ENCODE measurements at places on chromosomes 13 and 19. TPM values are rescaled to one million over a fixed set of nuclear protein-coding genes. Genes with fewer than 3 reads are reported as not detected.

- no peak overlapping the region for H3K27ac ChIP-seq
- H3K27me3 ChIP-seq, result no peaks in the 10 kb centered on the region
- DNase-seq, result peak; percentile 15
- H3K4me3 ChIP-seq, result no peak overlapping the region
These were observed 16.1 kb downstream of the ZFR2 start for GRCh38 chr19:3852614-3853254.

DNA sequence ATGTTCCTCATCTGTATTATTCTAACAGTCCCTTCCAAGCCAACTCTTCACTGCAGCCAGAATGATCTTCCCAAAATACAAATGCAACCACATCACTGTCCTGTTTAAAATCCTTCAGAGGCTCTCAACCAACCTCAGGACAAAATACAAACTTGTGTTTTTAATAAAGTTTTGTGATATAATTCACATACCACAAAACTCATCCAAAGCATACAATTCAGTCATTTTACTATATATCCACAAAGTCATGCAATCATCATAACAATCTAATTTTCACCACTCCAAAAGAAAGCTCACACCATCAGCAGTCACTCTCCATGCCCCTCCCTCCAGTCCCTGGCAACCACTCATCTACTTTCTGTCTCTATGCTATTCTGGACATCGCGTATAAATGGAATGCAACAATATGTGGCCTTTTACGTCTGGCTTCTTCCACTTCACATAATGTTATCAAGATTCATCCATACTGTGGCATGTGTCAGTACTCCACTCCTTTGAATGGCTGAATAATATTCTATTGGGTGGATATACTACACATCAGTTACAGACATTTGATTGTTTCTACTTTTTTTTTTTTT, 81.7 kb upstream of the DOCK9 start:
- DNase-seq, result no peak
- H3K4me3 ChIP-seq, result no peak overlapping the region
- no peaks in the 10 kb centered on the region for H3K27me3 ChIP-seq
- H3K4me1 ChIP-seq, result peaks cover 68% of the 10 kb centered on the region
- no peak overlapping the region for H3K27ac ChIP-seq

DNA sequence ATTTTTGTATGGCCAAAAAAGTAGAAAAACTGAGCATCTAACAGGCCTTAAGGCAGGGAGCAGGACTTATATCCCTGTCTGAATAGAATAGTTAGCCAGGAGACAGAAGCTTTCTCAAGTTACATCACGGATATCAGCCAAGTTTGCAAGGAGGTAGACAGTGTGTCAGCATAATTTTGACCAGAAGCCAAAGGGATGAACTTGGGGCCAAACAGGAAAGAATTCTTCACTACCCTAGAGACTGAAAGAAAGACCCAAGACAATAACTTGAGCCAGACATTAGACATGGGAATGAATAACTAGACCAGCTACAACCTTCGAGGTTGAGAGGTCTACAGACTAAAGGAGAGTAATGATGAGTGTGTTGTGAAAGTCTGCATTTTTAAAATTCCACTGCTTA, 48.1 kb upstream of the PCDH9 start:
- H3K4me3 ChIP-seq, result no peak overlapping the region
- H3K4me1 ChIP-seq, result no peaks in the 10 kb centered on the region
- H3K36me3 ChIP-seq, result no peaks in the 10 kb centered on the region
- no peak overlapping the region for H3K27ac ChIP-seq

DNA sequence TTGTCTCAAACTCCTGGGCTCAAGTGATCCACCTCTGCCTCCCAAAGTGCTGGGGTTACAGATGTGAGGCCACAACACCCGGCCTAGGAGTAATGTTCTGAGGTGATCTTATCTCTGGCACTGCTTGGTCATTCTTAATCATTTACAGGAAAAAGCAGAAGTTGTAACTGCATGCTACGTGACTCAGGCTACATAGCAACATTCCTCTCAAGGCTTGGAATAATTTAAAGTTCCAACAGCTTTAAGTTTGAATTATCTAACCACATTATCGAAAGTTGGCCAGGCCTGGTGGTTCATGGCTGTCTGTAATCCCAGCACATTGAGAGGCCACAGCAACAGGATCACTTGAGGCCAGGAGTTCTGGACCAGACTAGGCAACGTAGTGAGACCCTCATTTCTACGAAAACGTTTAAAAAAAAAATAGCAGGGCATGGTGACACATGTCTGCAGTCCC, 3.9 kb upstream of the B9D2 start:
- H3K36me3 ChIP-seq, result peaks cover 3% of the 10 kb centered on the region
- H3K4me3 ChIP-seq, result no peak overlapping the region
- no peak overlapping the region for H3K27ac ChIP-seq
- no peak for DNase-seq
- H3K27me3 ChIP-seq, result no peaks in the 10 kb centered on the region

Gene ZNF699
- 6.4 TPM for total RNA-seq

DNA sequence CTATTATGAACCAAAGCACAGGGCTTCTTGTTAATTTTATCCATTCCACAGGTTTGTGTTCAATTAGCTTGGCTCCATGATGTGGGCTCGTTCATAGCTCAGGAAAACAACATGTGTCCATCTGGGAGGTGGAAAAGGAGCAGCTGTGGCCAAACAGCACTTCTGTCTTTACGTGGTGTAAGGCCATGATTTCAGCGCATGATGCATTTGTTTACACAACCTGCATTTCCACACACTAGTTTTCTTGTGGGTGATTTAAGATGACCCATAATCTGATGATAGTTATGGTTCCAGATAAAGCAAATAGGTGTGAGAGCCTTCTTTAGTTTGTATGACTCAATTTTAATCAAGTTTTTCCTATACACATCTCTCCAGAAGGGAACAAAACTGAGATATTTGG, 101.7 kb downstream of the TNFRSF19 start:
- H3K27me3 ChIP-seq, result peaks cover 5% of the 10 kb centered on the region
- H3K4me3 ChIP-seq, result no peak overlapping the region
- no peak for DNase-seq

Gene KDELR1
- 81.5 TPM for total RNA-seq

GRCh38 chr13:101339202-101339601, 77.1 kb downstream of the NALCN start:
- H3K4me1 ChIP-seq, result no peaks in the 10 kb centered on the region
- H3K27ac ChIP-seq, result no peak overlapping the region
- peaks cover 2% of the 10 kb centered on the region for H3K27me3 ChIP-seq
- DNase-seq, result no peak
- no peaks in the 10 kb centered on the region for H3K36me3 ChIP-seq
- no peak overlapping the region for H3K4me3 ChIP-seq

Gene NXNL1
- total RNA-seq, result not detected

GRCh38 chr19:34774857-34775256, 1.8 kb upstream of the ZNF599 start:
- H3K27me3 ChIP-seq, result no peaks in the 10 kb centered on the region
- H3K27ac ChIP-seq, result no peak overlapping the region
- peaks cover 12% of the 10 kb centered on the region for H3K4me1 ChIP-seq
- H3K4me3 ChIP-seq, result no peak overlapping the region
- no peak for DNase-seq
- H3K36me3 ChIP-seq, result no peaks in the 10 kb centered on the region

Gene CCL25
- total RNA-seq, result not detected

Gene MYBPC2
- total RNA-seq, result 1.6 TPM

Gene ZNF628
- total RNA-seq, result 6.1 TPM

- H3K27ac ChIP-seq, result no peak overlapping the region
- peaks cover 21% of the 10 kb centered on the region for H3K4me1 ChIP-seq
These were observed 9.0 kb downstream of the CIB3 start for GRCh38 chr19:16164222-16164890.

Gene IGFLR1
- 52.8 TPM for total RNA-seq

Gene PRODH2
- total RNA-seq, result not detected

DNA sequence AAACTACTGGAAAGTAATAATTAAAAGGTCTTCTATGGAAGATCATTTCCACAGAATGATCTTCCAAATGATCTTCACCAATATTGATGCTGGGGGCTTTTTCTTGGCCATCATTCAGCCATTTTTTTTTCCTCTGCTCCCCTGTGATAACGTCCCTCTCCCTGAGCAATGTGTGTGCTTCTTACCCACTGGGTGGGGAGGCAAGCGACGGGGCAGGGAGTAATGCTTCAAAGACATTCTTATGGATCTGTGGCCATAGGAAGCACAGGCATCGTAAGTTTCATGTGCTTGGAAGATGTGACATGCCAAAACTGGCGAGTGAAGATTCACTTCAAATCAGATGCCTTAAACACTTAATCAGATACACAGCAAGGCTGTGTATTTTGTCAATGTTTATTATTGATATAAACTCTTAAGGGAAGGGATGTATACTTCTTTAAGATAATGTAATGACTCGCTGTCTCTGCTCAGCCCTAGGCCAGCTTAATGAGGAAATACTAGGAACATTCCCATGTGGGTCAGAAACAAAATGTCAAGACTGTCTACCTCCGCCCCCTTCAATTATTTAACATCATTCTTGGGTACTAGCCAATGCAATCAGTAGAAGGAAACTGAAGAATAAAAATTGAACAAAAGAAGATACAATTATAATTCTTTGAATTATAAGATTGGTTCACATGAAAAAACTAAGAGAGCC, 34.1 kb upstream of the SERPINE3 start:
- no peaks in the 10 kb centered on the region for H3K4me1 ChIP-seq
- no peak overlapping the region for H3K4me3 ChIP-seq
- no peaks in the 10 kb centered on the region for H3K27me3 ChIP-seq

Gene CYP2A6
- not detected for total RNA-seq

GRCh38 chr19:10004617-10005016, 5.7 kb downstream of the COL5A3 start:
- H3K36me3 ChIP-seq, result no peaks in the 10 kb centered on the region
- H3K27me3 ChIP-seq, result peaks cover 39% of the 10 kb centered on the region
- H3K27ac ChIP-seq, result no peak overlapping the region

DNA sequence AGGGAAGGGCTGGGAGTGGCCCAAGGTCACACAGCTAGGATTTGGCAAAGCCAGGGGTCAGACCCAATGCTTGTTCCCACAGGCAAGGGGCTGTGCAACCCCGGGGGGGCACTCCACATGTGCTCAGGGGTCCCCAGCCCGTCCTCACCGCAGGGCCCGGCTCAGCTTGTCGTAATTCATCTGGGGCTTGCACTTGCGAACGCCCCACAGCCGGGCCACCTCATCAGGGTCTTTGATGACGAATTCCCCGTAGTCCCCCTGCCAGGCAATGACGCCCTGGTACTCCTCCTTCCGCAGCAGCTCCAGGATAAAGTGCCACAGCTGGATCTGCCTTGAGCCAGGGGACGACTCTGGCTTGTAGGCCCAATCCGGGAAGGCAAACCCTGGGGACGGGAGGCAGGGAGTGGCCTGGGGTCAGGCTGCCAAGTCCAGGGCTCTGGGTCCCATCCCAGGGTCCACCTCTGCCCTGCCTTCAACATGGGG, 4.7 kb downstream of the ERF start:
- no peaks in the 10 kb centered on the region for H3K27me3 ChIP-seq
- no peak overlapping the region for H3K4me3 ChIP-seq
- H3K36me3 ChIP-seq, result peaks cover 15% of the 10 kb centered on the region
- H3K4me1 ChIP-seq, result peaks cover 46% of the 10 kb centered on the region

DNA sequence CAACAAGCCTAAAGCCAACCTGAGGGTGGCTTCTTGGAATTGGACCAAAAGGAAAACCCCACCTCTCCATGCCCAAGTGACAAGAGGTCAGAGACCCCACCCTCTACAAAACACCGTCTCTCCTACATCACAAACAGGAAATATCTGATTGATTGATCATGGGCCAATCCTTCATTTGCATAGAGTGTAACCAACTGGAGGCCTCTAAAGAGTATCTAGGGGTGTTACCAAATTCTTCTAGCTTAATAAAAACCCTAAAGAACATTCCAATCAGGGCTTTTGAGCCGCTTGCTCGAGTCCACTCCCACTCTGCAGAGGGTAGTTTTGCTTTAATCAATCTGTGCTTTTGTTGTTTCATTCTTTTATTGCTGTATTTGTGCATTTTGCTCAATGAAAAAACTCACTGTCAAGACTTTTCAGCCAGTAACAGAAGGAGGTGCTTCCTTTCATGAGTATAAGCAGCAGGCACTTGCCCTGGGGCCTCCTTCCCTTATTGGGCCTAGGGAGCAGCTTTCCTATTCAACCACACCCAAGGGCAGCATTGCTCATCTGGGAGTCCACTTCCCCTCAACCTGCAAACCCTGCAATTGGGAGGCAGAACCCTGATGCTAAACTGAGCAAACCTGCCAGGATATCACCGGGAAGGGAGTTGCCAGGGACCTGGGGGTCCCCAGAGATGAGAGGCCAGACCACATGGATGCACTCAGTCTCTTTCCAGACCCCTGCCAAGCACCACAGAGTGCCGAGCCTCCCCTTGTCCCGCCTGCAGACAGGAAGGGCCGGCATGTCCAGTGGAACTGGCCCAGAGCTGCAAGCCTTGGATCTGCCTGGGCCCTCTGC, 154.3 kb upstream of the VSTM2B start:
- H3K27me3 ChIP-seq, result peaks cover 28% of the 10 kb centered on the region
- H3K27ac ChIP-seq, result no peak overlapping the region
- no peak for DNase-seq
- H3K4me3 ChIP-seq, result no peak overlapping the region
- no peaks in the 10 kb centered on the region for H3K4me1 ChIP-seq
- H3K36me3 ChIP-seq, result no peaks in the 10 kb centered on the region

Gene PSG11
- total RNA-seq, result not detected

DNA sequence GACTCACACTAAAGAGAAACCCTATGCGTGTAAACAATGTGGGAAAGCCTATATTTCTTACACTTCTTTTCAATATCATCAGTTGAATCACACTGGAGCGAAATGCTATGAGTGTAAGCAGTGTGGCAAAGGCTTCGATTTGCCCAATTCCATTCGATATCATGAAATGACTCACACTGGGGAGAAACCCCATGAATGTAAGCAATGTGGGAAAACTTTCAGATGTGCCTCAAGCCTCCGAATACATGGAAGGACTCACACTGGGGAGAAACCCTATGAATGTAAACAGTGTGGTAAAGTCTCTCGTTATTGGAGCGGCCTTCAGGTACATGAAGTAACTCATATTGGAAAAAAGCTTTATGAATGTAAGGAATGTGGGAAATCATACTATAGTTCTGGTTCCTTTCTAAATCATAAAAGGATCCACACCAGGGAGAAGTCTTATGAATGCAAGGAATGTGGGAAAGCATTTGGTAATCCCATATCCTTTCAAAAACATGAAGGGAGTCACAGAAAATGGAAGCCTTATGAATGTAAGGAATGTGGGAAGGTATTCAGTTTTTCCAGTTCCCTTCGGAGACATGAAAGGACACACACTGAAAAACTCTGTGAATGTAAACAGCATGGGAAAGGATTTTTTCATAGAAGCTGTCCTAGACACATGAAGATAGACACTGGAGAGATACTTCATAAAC, 28.1 kb downstream of the ZNF20 start:
- no peak overlapping the region for H3K27ac ChIP-seq
- peaks cover 24% of the 10 kb centered on the region for H3K36me3 ChIP-seq
- H3K4me1 ChIP-seq, result peaks cover 15% of the 10 kb centered on the region
- DNase-seq, result no peak
- H3K4me3 ChIP-seq, result no peak overlapping the region

DNA sequence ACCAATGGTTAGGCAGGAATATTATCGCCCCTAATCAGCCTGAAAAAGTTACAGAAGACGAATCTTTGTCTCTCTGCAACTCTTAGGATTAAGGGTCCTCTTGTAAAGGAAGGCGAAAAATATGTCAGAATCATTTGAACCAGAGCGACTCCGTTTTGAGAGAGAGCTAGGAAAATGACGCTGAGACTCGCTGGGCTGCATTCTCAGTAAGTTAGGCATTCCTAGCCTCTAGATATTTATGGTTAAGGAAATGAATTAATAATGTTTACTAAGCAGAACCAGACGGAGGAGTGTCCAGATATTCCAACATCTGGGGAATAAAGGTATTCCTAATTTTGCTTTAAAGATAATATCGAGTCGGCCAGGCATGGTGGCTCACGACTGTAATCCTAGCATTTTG, 755 bp upstream of the ZNF726 start:
- no peak for DNase-seq
- peak overlapping the region; percentile 96 for H3K4me3 ChIP-seq
- no peak overlapping the region for H3K27ac ChIP-seq
- peaks cover 14% of the 10 kb centered on the region for H3K36me3 ChIP-seq
